Sciatic nerve (tissue), 2 donors: ENCODE measurements at places on chromosomes 3 and 15. TPM values are rescaled to one million over a fixed set of nuclear protein-coding genes. Genes with fewer than 3 reads are reported as not detected.

GRCh38 chr15:99958426-99959097 is 225.3 kb upstream of the LYSMD4 start:
- DNase-seq, result no peak

ARL14 gene
- total RNA-seq, result not detected

PODXL2 gene
- total RNA-seq, result 12.1 TPM

- DNase-seq, result no peak
Measured at GRCh38 chr3:160982491-160982890, 122.7 kb downstream of the B3GALNT1 start.
